IMR-90 (cell line): ENCODE measurements at places on chromosomes 2 and 18.

GRCh38 chr2:217289177-217289906 is 429.5 kb upstream of the TNP1 start:
- DNase-seq: peak; percentile 39

DNA sequence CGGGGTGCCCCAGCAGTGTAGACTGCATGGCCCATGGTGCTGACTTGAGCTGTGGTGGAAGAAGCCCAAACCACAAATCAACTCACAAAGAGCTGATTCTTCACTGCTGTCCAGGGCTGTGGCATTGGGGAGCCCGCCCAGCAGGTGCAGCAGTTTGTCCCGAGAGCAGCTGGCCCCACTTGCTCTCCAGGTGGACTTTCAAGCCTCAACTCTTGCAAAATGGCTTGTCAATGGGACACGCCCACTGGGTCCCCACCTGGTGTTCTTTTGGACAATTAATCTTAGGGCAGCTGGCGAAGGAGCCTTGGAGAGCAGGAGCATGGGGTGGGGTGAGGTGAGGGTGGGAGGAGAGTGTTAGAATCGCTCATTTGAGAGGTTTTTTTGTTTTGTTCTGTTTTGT is 117.9 kb downstream of the MYCN start:
- DNase-seq: no peak

GRCh38 chr2:107719836-107720235 is 106.9 kb upstream of the RGPD4 start:
- DNase-seq: no peak

DNA sequence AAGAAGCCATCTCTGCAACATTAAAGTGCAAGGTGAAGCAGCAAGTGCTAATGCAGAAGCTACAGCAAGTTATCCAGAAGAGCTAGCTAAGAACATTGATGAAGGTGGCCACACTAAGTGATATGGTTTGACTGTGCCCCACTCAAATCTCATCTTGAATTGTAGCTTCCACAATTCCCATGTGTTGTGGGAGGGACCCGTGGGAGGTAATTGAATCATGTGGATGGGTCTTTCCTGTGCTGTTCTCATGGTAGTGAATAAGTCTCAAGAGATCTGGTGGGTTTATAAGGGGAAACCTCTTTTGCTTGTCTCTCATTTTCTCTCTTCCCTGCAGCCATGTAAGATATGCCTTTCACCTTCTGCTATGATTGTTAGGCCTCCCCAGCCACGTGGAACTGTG is 11.4 kb downstream of the RDH14 start:
- DNase-seq: no peak

GRCh38 chr2:96427917-96428316 is 77.2 kb downstream of the NEURL3 start:
- peak; percentile 70 for DNase-seq
